ENCODE measurements at places on chromosomes 6 and 20. TPM values are rescaled to one million over a fixed set of nuclear protein-coding genes. Genes with fewer than 3 reads are reported as not detected.
A peak's percentile ranks its signal among the peaks of the same experiment; 100 is the strongest.

The HLA-DQB2 gene
- 4.7 TPM for total RNA-seq

DNA sequence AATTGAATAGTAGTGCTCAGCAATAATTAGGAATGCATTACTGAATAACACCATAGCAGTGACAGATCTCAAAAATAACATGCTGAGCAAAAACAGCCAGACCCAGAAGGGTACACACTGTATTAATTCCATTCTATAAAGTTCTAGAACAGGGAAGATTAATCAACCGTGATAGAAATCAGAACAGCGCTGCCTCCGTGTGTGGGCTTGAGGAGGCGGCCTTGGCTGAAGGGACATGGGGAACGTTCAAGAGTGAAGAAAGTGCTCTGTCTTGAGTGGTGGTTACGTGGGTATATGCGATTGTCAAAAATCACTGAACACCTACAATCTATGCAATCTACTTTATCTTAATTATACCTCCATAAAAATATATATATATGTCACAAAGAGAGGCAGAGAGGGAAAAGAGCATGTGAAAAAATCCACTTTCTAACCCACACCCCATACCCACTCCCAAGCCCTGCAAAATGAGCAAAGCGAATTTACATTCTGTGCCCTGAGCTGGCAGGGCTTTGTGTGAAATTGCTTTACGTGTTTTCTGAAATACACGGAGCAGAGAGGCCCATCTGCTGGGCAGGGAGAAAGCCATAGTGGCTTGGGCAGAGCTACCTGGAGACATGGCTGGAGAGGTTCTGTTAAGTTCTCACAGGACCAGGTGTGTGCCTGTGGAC is 74.4 kb downstream of the NFATC2 start:
- no peak for DNase-seq

DNA sequence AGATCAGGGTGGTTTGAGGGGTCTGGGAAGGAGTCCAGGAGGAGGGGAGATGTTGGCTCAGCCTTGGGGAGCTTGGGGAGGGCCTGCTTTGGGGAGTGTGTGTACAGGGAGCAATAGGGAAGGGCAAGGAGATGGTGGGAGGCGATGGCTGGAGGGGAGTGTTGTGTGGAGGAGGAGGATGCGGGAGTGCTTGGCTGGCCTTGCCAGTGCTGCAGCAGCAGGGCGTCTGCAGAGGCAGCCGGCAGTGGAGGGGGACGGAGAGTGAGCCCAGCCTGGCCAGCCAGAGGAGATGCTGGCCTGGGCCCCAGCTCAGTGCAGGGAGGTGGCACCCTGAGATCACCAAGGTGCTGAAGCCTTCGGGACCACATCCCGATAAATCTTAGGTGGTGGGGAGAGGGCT is 3.9 kb downstream of the IP6K3 start:
- DNase-seq = no peak

GRCh38 chr6:109008537-109009235 is 86.0 kb downstream of the SESN1 start:
- DNase-seq = peak; percentile 88

Measured in vagina (tissue), 2 donors.